ENCODE measurements at places on chromosomes 2 and 18.

DNA sequence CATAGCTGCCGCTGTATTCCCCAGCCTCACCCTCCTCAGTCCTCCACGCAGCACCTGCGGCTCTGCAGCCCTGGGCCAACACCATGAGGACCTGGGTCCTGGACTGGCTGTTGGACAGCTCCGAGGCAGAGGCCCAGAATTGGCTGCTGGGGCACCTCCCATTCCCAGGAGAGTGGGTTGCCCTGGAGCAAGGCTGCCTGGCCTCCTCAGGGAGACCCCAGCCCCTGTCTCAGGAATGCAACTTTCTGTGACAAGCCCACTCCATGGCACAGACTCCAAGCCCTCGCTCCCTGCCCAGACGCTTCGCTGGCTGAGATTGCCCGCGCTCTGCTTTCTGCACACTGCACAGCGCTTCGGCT lies 33.0 kb downstream of the CYP26B1 start:
- no peak for DNase-seq

DNA sequence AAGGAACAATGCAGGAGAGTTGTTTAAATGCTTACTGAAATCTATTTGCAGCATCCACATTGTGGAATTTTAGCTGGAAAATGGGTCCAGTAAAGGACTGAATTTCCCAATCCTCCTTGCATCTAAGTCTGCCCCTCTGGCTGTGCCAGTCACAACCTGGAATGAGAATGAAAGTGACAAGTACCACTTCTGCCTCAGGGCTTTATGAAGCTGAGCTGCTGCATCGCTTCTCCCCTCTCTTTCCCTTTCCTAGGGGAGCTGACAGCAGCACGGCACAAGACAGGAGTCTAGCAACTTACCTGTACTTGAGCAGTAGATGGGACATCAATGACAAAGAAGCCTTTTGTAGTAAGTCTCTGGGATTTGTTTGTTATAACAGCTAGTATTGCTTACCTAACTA lies 27.3 kb upstream of the THSD7B start:
- no peak for DNase-seq

DNA sequence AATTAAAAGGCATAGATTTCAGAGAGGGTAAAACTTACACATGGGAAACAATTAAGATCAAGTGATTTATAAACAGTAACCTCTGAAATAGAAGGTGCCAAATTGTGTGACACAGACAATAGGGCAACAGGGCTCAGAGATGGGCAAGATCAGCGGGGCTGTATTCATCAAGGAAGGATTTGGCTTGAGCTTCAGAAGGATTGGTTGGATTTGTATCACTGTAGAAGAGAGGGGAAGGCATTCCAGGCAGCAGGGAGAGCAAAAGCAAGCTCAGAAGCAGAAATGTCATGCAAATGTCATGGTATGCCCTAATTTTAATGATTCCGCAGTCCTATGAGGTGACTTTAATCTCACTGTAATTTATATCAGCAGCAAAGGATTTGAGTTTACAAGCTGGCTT lies 415.0 kb upstream of the NRP2 start:
- DNase-seq, result no peak

DNA sequence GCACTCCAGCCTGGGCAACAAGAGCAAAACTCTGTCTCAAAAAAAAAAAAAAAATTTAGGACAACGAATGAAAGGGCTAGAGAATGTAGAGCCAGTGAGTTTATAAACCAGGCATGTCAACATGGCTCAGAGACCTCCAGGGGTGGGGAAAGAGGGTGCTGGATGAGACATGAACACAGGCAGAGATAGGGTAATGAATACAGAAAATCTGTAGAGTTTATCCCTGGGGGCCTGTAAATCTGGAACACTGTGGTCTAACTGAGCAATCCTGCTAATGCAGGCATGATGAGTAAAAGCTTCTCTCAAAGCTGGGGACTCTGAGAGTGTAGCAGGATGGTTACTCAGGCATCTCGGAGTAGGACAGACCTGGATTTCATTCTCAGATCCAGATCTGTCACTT lies 59.2 kb upstream of the IGFBP2 start:
- no peak for DNase-seq

GRCh38 chr2:4967206-4967605 lies 725.0 kb upstream of the SOX11 start:
- DNase-seq, result no peak

- DNase-seq, result no peak
These were observed 133.4 kb downstream of the STK39 start for GRCh38 chr2:168114040-168114439.

DNA sequence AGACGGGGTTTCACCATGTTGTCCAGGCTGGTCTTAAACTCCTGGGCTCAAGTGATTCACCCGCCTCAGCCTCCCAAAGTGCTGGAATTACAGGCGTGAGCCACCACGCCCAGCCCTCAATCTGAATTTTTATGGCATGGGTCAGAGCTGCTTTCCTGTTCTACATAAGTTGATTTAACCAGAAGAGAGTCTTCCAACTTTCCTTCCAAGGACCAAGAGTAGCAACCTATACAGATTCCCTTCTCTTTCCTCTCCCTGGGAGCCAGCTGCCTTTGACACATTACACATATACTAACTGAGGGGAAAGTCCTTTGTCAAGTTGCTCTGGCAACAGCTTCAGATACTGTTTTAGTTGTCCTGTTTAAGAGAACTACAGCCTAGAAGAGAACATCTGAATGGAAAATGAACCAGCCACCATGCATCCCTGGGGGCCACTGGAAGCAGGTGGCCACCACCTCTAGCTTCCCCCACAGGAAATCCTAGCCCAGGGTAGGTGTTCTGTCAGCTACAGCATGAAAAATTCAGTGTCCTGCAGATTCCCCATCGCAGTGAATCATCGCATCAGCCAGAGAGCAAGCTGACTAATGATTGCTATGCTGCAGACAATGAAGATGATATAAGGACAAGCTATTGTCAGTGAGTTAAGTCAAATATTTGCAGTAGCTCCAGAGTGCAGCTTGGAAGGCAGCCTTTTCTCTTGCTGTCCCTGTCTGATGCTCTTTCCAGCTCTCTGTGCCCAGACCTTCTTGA lies 62.9 kb downstream of the POMC start:
- DNase-seq, result no peak

GRCh38 chr2:112339986-112340385 lies 64.6 kb downstream of the ZC3H6 start:
- no peak for DNase-seq

- DNase-seq, result no peak
These were observed 102.4 kb downstream of the EPC2 start for GRCh38 chr2:148746973-148747372.

- no peak for DNase-seq
These were observed 34.3 kb downstream of the MSH2 start for GRCh38 chr2:47437287-47437686.
